ENCODE measurements at places on chromosomes 16 and 17.

DNA sequence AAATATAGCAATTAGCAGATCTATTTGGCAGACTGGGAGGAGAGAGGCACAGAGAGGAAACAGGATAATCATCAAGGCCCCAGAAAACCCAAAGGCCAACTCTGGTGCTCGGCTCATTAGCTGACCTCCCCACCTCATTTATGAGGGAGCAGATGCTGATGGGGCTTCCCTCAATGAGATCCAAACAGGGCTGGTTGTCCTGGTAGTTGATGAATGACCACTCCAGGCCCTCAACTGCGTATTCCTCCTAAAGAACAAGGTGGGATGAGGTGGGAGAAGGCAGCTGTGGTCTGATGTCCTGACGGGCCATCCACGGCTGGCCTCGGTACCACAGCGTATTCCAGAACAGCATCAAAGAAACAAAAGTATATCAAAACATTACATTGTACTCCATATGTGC is 20.8 kb downstream of the ZNHIT3 start:
- no peak for DNase-seq

DNA sequence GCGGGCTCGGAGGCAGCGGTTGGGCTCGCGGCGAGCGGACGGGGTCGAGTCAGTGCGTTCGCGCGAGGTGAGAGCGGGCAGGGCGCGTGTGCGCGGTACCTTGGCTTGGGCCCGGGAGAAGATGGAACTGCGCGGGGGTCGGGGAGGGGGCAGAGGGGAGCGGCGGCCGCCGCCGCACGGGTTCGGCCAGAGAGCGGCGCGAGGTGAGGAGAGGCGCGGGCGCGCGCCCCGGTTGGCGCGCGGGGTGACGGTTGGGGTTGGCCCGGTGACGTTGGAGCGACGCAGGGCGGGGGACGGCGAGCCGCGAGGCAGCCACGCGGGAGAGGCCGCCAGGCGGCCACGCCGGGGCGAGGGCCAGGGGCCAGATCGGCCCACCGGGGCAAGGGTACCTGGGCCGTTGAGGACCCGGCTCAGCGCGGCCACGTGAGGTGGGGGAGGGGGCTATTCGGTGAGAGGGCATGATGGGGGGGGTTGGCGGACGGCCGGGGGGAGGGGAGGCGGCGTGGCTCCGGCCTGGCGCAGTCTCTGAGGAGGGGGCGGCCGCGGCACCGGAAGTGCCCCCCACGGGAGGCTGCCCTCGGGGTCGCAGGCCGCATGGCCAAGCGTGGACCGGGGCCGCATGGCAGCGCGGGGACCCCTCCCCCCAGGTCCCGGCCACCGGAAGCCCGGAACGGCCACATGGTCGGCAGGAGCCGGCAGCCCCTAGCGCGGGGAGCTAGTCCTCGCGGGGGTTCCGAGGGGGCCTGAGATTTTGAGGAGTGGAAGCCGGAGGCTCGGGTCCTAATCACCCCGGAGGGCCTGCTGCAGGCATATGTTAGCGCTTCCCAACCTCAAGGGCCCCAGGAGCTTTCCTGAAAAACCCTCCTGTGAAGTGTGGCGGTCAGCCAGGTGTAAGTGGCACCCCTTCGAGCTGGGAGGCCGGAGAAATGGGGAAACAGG is 527 bp downstream of the EIF5A start:
- peak; percentile 68 for DNase-seq

- no peak for DNase-seq
Measured at GRCh38 chr17:72346306-72346705, 225.5 kb downstream of the SOX9 start.

GRCh38 chr17:28511858-28512461 is 5.8 kb downstream of the FOXN1 start:
- DNase-seq, result no peak

GRCh38 chr17:79979221-79979741 is 56.4 kb downstream of the TBC1D16 start:
- no peak for DNase-seq

GRCh38 chr16:86509759-86510464 is 415 bp upstream of the FOXF1 start:
- peak; percentile 58 for DNase-seq

GRCh38 chr17:17201907-17202306 is 4.2 kb downstream of the PLD6 start:
- DNase-seq, result peak; percentile 70

DNA sequence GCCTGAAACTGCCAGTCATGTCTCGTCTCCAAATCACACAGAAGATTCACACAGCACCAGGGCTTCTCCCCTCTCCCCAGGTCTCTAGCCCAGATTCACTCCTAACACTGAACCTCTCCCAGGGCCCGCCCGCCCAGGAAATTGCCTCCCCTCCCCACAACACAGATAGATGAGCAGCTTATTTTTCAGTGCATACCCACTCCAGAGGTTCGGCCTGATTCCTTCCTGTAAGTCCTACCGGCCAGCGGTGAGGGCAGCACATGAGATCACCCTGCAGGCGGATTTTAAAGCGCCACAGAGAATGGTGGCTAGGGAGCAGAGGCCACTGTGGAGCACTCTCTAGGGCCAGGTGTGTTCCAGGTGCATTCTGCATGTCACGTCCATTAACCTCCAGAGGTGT is 301.8 kb downstream of the IRF8 start:
- DNase-seq, result no peak

DNA sequence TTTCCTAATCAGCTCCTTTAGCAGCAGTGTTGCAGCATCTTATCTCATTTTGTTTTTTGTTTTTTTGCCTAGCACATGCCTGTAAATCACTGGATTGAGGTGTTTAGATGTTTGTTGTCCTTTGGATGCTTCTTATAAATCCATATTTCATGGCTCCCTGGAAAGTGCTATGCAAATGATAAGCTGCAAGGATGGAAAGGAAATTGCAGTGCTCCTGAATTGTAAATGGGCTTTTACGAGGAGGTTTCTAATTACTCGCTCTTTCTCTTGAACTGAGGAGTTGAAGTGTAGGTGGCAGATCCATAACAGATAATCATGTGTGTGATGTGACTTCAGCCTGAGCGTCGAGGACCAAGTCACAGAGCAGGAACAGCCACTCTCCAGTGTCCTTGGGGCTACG is 45.0 kb downstream of the MAPT start:
- no peak for DNase-seq

DNA sequence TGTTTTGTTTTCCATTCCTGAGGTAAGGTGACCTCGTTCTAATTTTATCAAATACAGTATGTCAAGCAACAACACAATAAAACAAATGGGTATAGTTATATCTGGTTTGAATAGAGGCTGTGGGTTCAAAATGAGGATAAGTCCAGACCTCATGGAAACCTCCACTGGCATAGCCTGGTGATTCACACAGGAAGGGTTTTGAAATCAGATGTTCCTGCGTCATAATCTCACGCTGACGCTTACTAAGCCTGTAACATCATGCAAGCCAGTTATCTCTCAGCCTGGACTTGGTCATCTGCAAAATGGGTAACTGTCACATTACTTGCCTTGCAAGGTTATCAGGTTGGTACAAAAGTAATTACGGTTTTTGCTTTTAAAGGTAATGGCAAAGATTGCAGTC is 1056.3 kb upstream of the EEF2KMT start:
- DNase-seq, result no peak

DNA sequence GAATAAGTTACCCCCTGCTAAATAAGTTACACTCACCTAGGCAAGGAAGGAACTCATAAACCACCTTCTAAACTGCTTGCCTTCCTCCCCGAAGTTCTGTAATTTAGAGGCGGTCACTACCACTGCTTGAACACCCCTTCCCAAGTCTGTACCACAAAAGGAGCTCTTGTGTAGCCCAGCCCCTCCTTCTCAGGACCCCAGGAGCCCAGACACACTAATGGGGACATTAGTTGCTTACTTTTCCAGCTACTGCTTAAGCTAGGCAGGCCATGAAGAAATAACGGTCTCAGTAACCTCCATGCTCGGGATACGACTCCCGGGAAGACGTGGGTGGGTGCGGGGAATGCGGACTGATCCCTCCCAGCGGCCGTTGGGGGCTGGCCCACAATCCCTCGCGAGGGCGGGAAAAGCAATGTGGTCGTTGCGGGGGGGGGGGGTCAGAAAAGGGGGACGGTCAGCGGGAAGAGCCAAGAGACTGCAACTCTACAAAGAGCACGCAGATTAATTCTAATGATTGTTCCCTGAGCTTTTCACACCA is at the start of gene TEX14:
TSS of gene TEX14 (minus strand) at position 345 of the 538 bp plus-strand sequence. CDS start 40,044 bp downstream, outside the sequence.
- DNase-seq, result no peak

DNA sequence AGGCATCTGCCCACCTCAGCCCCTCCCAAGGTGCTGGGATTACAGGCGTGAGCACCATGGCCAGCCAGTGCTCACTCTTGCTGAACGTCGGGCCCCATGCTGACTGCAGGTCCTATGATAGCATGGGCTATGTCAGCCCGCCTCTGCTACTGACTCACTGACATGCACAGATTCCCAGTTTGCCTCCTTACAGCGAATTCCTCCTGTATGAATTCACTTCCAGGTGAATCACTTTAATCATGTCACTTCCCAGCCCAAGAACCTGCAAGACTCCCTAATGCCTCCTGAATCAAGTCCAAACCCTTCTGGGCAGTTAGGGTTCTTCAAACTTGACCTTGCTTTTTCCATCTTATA is 16.1 kb upstream of the UBTF start:
- no peak for DNase-seq

- no peak for DNase-seq
Measured at GRCh38 chr17:46140645-46141197, 52.5 kb downstream of the KANSL1 start.

- no peak for DNase-seq
Measured at GRCh38 chr16:67677712-67678111, 11.1 kb downstream of the C16orf86 start.

- DNase-seq, result no peak
Measured at GRCh38 chr16:80298676-80299075, 242.1 kb upstream of the DYNLRB2 start.

GRCh38 chr17:27535178-27535928 is 79.1 kb downstream of the KSR1 start:
- no peak for DNase-seq

GRCh38 chr16:2816751-2817339 is at the start of gene PRSS21:
TSS of gene PRSS21 (plus strand) at chr16:2817237. CDS start at chr16:2817269, 32 bp downstream.
- DNase-seq, result no peak

GRCh38 chr16:48194828-48195556 is 39.2 kb upstream of the ABCC12 start:
- DNase-seq, result no peak

- no peak for DNase-seq
Measured at GRCh38 chr17:72358465-72358864, 237.6 kb downstream of the SOX9 start.

GRCh38 chr16:88646345-88647034 is 4.4 kb downstream of the CYBA start:
- peak; percentile 13 for DNase-seq

DNA sequence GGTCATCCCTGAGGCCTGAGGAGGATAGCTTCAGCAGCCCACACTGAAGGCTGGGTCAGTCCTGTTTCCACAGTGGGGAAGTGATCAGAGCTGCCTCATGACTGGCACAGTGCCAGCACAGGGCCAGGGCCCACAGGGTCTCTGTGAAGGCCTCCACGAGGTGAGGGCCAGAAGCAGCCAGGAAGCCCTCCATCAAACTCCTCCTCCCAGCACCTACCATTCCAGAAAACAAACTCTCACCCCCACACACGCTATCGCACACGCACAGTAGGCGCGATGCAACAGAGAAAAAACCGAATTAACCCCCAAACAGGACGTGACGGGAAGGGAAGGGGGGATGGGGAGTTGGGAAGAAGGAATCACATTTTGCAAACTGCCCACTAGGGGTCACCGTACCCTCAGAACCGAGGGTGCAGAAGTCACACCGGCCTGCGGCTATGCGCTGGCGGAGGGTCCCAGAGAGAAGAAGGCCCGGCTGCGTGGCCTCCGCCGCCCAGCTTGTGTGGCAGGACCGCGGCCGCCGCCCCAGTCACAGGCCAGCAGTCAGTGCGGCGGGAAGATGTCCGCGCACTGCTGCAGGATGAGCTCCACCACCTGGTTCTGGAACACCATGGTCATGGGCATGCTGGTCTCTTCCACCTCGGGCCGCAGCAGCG is 37.6 kb downstream of the ARHGAP27 start:
- DNase-seq, result peak; percentile 77

DNA sequence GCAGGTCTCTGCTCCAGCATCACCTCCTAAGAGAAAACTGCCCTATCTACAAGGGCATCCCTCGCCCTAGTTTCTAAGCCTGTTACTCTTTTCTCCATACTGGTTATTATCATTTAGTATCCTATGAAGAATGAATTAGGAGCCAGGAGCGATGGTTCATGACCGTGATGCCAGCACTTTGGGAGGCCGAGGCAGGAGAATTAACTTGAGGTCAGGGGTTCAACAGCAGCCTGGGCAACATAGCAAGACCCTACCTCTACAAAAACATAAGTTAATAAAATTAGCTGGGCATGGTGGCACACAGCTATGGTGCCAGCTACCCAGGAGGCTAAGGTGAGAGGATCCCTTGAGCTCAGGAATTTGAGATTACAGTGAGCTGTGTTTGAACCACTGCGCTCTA is 7.2 kb downstream of the EARS2 start:
- no peak for DNase-seq

GRCh38 chr17:72735592-72735991 is 356.9 kb downstream of the SLC39A11 start:
- no peak for DNase-seq

DNA sequence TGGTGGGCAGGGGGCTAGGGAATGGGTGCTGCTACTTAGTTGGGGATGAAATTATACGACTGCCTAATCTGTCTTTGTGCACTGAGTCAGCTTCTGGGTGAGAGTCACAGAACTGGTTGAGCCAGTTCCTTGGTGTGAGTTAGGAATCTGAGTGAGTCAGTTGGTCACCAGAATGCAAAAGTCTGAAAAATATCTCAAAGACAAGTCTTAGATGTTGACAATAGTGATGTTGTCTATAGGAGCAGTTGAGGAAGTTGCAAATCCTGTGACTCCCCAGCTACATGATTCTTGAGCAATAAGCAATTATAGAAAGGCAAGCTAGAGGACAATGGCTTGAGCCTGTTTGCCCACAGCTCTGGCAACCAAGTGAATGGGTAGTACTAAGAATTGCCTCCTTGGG is 399.2 kb downstream of the CNTNAP4 start:
- DNase-seq, result no peak

- DNase-seq, result no peak
Measured at GRCh38 chr17:75194879-75195278, 10.6 kb upstream of the NUP85 start.

GRCh38 chr16:56591377-56592060 is 2.2 kb downstream of the MT3 start:
- no peak for DNase-seq

GRCh38 chr16:85416228-85417109 is 196.7 kb upstream of the GSE1 start:
- DNase-seq, result peak; percentile 58

GRCh38 chr16:27704252-27704651 is 154.3 kb downstream of the KATNIP start:
- no peak for DNase-seq

- DNase-seq, result no peak
Measured at GRCh38 chr16:46790599-46791270, 40.2 kb downstream of the C16orf87 start.

GRCh38 chr17:7550344-7550743 is 1.5 kb downstream of the TNFSF12 start:
- no peak for DNase-seq

GRCh38 chr16:5321930-5322329 is 224.3 kb upstream of the EEF2KMT start:
- DNase-seq, result no peak

- DNase-seq, result peak; percentile 64
Measured at GRCh38 chr17:28950017-28950751, 1.1 kb downstream of the PHF12 start.

- DNase-seq, result peak; percentile 52
Measured at GRCh38 chr16:71610936-71611871, 14.8 kb upstream of the MARVELD3 start.

GRCh38 chr17:79045842-79046196 is 21.9 kb downstream of the C1QTNF1 start:
- DNase-seq, result peak; percentile 82
